ENCODE measurements at places on chromosomes 12 and 14.
A peak's percentile ranks its signal among the peaks of the same experiment; 100 is the strongest.

DNA sequence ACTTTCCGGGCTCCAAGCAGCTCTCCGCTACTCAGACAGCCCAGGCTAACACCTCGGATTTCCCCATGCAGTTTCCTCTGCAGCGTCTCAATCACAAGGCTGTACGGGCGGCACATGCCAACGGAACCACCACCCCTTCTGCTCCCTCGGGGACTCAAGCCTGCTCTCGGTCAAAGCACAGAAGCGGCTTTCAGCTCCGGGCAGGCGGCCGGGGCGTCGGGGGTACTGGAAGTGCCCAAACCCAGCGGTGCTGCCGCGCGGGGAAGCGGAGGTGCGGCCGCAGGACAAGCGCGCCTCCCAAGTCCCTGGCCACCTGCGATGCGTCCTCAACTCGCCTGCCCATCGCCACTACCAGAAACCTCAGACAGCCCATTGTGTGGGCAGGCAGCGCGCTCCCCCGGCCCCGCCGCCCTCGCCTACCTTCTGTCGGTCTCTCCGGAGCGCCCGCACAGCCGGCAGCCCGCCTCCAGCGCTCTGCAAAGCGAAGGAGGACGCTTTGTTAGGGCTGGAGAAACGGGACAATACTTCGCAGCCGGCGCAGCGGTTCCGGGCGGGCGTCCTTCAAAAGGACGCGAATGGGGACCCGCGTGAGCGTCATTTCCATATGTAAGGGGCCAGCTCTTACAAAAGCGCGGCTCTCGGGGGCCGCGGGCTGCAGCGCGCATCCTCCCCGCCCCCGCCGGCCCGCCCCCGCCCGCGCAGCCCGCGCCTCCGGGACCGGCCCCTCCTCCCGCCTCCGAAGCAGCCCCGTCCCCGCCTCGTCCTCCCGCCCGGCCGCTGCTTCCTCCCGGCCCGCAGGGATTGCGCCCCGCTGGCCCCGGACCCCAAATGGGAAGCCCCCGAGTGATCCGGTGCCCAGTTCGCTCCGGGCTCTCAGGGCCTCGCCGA is 674 bp downstream of the NIN start:
- peak; percentile 63 for DNase-seq

DNA sequence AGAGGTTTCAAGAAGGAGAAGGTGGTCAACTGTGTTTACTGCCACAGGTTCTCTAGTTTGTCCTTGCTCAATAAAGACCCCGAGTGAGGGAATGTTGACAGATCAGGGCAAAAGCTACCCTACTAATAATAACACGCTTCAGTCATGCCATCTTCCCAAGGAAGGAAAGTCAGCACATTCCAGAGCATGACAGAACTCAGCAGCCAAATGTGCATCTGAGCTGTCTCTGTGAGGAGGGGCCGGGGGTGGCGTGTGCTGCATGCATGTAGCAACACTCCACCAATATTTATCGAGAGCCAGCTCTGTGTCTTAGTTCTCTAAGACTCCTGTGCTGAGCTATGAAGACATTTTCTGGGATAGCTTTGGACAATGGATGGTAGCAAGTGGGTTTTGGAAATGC is 260.4 kb downstream of the DPF3 start:
- no peak for DNase-seq

DNA sequence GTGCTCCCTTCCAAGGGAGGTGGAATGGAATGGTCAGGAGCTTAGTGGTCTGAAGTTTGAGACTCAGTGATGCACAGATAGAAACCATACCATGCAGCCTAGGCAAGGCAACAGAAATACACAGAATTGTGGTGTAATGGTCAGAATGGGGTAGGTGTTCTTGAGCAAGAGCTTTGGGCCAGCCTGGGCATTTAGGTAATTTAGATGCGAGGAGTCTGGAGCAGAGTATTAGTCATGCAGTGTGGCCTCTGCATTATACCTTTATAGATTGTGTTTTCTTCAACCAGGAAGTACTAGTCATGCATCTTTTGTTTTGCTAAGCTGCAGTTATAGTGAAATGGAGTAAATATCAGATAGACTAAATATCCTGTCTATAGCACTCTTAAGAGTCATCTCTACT is 118.3 kb downstream of the DAAM1 start:
- no peak for DNase-seq

DNA sequence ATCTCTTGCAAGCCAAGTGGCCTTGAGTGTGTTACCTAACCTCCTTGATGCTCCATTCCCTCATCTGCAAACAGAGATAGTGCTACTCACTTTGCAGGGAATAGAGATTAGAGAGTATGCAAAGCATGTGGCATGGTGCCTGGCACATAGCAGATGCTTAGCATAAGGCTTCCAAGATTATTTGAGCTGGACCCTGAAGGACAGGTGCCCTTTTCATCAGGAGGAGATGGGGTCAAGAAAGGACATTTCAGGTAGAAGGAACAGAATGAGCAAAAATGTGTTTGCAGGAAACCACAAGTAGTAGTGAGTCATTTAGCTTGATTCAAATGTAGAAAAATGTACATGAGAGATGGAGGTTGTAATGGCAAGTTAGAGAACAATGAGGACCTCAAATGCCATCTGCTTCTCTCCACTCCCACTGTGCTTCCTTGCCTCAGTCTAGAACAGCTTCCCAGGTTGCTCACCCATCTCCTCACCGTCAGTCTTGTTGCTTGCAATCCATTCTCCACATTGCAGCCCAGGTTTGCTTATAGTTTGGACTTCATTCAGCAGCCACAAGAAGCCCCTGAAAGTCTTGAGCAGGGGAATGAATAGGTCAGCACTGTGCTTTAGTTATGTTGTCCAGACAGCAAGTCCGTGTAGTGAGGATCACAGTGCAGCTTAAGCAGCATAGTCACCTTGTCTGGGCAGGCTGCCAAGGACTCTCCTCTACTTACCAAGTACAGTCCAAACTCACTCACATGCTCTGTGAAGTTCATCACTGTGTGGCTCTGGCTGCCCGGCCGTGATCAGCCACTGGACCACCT is 536.3 kb upstream of the CCDC196 start:
- DNase-seq = no peak

DNA sequence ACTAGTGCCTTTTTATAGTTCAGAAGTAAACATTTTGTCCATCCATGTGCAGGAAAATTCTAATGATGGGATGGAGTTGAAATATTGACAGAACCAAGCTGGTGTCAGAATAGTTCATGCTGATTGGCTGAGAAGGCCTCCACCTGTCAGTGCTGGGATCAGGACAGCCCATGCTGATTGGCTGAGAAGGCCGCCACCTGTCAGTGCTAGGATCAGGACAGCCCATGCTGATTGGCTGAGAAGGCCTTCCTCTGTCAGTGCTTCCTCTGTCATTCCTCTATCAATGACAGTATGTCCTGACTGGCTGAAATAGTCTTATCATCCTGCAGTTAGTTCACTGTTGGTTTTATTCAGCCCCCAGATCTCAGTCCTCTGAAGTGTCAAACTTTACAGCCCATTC is 95.7 kb downstream of the PPP2R5C start:
- DNase-seq = no peak

- DNase-seq = peak; percentile 56
These were observed 53.8 kb downstream of the PEBP1 start for GRCh38 chr12:118189741-118190191.

DNA sequence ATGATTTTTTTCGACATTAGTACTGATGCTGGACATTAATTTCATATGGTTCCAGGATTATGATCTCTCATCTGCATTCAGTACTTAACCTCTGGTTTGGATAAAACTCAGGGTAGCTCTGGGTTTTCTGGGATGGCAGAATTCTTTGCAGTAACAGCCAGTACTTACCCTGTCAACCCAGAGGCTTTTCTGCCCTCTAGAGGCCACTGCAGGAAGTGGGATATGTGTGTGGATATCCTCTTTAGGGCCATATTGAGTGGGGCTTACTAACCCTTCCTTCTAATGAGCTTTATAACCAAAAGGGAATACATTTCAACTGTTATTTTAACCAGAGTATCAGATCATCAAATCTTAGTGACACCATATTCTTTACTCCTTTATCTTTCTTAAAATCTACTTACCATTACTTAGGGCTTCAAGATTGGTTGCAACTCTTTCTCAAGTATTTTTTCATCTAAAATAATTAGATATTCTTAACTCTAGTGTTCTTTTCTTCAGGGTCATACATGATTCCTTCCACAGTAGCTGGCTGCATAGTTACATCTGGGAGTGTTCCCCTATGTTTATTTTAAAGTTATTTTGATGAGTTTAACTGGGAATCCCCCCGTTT is 488.0 kb upstream of the STXBP6 start:
- DNase-seq = peak; percentile 50

DNA sequence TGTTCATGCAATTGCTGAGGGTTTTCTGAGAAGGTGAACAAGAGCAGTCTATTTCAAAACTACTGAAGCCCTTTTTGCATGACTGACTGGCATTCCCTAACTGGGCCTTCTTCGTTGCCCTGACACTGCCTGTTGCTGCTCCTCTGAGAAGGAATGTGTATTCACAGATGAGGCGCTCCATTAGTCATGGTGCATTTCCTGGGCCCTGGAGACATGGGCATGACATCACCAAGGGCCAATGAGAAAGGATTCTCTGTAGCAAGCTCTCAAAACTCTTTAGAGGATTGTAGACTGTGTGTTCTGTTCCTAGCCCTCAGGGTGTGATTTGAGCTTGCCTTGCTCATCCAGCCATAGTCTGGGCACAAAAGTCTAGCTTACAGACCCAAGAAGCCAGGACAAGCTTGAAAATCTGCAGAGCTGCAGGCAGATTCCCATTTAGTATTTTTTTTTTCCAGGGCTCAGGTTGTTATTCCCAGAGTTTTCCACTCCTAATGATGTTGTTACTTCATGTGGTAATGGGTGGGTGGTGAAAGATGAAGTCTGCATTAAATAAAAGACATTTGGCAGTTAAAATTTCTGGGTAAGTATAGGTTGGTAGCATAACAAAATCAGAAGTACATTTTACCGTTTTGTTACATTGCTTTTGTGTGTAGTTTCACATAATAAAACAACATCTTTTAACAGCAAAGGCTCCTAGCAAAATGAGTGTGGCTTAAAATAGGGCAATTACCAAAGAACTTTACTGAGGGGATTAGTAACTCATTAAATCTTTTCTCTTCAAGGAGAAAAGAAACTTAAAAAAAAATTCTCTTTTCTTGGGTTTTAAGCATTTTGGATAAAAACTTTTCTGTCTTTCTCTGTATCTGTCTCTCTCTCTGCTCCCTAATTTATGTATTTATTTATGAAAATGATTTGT is 318.4 kb downstream of the RAD51B start:
- peak; percentile 77 for DNase-seq

GRCh38 chr12:93766796-93767523 is 89.8 kb downstream of the CRADD start:
- peak; percentile 39 for DNase-seq

DNA sequence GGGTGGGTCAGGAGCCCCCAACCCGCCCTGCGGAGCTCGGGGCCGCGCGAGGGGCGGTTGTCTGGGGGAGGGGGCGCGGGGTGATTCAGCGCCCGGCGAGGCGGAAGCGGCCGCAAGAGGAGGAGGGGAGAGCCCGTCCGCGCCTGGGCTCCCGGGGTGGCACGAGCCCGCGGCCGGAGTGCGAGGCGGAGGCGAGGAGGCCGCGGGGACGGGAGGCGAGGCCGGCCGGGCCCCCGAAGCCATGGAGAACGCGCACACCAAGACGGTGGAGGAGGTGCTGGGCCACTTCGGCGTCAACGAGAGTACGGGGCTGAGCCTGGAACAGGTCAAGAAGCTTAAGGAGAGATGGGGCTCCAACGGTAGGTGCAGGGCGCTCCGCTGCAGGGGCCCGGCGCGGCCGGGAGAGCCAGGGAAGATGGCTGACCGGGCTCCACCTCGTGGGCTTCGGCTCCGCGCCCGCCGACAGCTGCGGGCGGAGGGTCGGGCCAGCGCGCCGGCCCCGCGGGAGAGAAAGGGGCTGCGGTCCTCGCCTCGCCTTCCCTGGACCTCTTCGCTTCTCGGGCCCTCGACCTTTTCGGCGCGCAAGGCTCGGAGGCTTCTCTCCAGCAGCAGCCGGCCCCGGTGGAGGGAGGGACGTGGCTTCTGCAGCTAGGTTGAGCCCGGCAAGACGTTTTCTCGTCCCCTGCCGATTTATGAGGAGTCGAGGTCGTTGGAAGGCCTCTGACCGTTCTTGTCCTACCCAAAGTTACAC is 677 bp downstream of the ATP2A2 start:
- peak; percentile 63 for DNase-seq

DNA sequence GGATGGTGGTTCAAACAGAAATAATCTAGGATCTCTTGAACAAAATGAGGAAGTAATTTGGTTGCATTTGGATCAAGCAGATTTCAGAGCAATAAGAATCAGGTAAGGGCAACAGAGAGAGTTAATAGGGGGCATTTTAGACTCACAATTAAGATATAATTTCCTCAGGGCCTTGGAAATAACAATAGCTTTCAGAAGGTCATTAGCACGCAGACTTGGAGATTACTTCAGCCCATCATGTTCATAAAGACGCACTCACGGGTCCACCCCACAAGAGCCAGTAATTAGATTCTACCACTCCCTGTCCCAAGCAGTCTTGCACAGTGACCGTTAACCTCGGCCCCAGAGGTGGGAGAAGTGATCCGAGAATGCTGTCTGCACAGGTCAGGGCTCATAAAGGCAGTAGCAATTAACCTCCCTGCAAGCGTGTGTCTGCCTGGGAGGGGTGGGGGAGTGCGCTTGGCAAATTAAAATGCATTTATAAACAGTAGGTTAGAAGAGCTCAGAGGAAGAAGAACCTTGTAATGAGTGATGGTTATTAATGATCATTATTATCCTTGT is 125.7 kb upstream of the CCDC196 start:
- DNase-seq = no peak

GRCh38 chr12:9127484-9127883 is 11.8 kb upstream of the A2M start:
- no peak for DNase-seq

DNA sequence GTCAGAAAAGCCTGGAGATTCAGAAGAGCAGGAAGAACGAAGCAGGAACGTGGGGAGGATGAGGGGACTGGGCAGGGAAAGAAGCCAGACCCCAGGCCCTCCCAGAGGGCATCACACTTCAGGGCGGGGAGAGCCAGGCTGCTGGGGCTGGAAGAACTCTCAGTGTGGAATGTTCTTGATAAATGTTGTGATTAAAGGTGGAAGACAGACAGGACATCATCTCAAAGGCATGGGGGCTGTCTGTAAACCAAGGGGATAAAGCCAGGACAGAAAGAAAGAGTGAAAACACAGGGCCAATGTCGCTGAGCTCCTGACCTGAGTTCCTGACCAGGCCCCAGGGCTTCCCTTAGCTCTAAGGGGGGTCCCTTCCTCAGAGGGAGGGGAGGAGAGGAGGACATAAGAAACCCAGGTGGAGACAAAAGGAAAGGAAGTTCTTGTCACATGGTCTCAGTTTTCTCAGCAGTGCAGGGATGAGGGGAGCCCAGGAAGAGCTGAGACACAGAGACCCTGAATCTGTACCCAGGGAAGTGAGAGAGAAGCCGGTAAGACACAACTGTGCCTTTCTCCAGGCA is 56.3 kb downstream of the SETD3 start:
- no peak for DNase-seq

DNA sequence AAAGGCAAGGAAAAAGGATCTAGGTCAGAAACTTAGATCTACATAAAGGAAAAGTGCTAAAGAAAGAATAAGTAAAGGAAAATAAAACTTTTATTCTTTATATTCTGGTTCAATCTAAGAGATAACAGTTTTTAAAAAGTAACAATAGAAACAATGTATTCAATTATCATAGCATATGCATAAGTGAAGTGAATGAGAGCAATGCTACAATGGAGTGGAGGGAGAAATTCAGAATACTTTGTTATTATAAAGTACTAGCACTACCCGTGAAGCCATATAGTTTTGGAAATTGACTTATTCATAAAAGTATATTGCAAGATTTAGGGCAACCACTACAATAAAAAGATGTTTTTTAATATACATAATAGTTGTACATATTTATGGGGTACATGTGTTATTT is 586.0 kb upstream of the MDGA2 start:
- no peak for DNase-seq
